ENCODE measurements at places on chromosomes 16 and 17. TPM values are rescaled to one million over a fixed set of nuclear protein-coding genes. Genes with fewer than 3 reads are reported as not detected.

P2RX1 gene
- 126 TPM for polyA plus RNA-seq

GPRC5C gene
- polyA plus RNA-seq: 40.6 TPM

HBA2 gene
- polyA plus RNA-seq: 22.6 TPM

CCL14 gene
- polyA plus RNA-seq: 184 TPM

TM4SF5 gene
- 0.18 TPM for polyA plus RNA-seq

OR1A1 gene
- not detected for polyA plus RNA-seq

KCNH4 gene
- polyA plus RNA-seq: 0.49 TPM

TMEM219 gene
- 120 TPM for polyA plus RNA-seq

NUPR1 gene
- 549 TPM for polyA plus RNA-seq

Data from urinary bladder (tissue), 4 donors.